Liver (tissue), 10 donors: ENCODE measurements at places on chromosomes 2 and 18.

GRCh38 chr2:118548880-118549488, 298.5 kb downstream of the EN1 start:
- DNase-seq: no peak

DNA sequence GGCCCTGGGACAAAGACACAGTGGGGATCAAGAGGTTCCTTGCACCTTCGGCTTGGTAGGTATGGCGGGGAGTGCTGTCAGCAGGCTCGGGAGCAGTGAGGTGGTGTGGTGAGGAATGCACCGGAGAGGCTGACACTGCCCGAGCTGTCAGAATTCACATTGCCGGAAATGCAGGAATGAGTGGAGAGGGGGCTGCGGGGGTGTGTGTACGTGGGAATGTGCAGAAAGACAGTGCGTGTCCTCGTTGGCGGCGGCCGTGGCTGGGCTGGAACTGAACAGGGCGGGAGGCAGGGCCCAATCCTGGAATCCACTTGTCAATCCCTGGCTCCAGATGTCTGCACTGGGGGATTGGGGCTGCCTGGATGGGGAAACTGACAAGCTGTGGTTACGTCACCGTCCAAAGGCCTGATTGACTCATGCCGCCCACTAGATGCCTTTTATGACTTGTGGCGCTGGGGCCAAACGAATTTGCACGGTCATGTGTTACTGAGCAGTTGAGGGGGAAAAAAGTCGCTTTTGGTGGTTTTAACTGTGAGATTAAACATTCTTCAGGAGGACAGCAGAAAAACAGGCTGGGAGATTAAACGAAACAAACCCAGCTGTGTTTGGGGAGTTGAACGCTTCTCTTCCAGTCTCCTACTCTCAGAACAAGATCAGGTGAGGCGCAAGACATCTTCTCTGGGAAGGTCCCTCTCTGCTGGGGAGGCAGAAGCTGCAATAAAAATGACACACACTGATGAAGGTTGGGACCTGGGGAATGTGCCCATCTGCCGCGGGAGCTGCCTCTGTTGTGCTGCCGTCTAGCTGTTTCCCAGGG, 189.4 kb upstream of the GLI2 start:
- DNase-seq: peak; percentile 42

DNA sequence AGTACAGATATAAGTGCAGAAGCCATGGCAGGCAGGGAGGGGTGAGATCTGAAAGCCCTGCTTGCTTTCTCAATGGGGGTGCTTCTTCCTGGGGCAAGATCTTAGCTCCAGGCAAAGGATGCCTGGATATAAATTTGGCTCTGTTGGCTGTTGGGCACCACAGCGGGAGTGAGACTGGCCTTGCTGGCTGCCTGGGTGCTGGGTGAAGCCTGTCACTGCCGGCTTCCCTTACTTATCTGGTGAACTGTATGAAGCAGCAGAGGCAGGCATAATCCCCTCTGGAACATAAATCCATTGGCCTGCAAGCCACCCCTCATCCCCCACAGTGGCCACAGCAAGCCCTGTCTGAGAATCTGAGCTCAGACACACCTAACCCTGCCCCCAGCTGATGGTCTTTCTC, 27.4 kb upstream of the SP140L start:
- DNase-seq: no peak

- DNase-seq: no peak
Measured at GRCh38 chr2:42917425-42917927, 125.1 kb upstream of the HAAO start.

- DNase-seq: no peak
Measured at GRCh38 chr2:40030456-40030975, 251.5 kb upstream of the THUMPD2 start.
